AML-193 (cell line): ENCODE measurements at places on chromosomes 5 and 9.

GRCh38 chr5:143331956-143332355 is 71.5 kb downstream of the NR3C1 start:
- no peak for DNase-seq

- DNase-seq: no peak
Observed at GRCh38 chr9:92158097-92158601, 42.9 kb upstream of the SPTLC1 start.

DNA sequence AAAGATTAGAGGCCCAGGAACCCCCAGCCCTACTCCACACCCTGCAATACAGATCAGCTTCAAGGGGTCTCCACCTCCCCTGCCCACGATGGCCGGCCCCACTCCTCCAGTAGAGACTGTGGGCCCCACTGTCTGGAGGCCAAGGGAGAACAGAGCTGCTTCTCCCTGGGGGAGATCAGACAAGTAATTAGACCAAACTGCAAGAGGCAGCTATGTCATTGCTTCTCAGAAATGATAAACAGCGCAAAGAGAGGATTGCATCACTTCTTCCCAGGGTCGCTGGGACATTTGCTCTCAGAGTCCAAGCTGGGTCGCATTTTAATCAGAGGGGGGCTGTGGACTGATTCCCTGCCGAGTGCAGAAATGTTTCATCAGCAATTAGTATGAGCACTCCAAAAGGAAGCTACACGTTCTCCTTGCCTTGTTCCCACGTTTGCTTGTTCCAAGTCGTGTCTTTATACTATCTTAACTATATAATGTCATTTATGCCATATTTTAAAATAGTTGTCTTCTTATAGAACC is 59.9 kb downstream of the ROPN1L start:
- no peak for DNase-seq

DNA sequence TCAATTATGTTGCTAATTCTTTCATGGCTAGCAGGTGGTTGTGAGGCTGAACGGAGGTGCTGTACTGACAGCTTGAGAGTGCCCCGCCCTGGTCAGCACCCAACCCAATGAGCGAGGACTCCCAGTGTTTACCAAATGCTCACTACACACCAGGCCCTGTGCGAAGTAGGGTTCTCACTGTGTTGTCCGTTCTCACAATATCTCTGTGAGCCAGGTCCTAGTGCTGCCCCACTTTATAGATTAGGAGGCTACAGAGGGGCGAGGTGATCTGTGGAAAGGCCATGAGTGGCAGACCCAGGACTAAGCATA is 28.2 kb downstream of the COL15A1 start:
- no peak for DNase-seq

GRCh38 chr5:105924366-105924765 is 1746.4 kb downstream of the EFNA5 start:
- DNase-seq: no peak

DNA sequence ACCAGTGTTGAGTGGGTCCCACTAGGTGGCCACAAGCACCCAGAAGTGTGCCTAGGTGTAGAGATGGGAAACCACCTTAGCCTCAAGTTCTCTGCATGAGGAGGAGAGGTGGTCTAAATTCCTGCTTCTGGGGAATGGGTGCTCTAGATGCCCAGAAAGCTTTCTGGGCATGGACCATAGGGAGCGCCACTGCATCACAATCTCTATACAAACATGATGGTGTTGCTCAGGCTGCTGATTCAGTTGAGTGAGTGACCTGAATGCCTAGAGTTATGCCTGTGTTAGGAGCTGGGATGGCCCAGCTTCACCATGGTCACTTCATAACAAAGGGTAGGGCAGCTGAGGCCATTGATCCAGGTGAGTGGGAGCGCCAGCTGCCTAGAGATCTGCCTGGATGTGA is 667.9 kb upstream of the ARRDC3 start:
- DNase-seq: no peak

DNA sequence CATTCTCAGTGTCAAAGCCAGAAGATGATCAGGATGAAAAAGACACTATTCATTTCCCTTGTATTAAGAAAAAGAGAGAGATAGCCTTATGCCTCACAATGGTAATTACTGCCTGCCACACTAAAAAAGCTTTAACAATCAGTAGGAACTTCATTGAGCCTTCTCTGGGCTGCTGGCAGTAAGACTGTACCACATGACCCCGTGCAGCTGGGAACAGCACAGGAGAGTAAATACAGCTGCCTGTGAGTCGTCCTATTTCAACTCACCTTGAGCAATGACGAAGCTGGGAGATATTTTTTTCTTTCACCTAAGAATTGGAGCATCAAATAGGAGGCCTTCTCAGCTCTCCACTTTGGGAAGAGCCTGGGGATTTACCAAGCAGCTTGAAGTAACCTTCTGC is 316.3 kb downstream of the GABRB2 start:
- DNase-seq: no peak
